Muscle of leg (tissue), 16 donors: ENCODE measurements at places on chromosomes 12 and 14.
A peak's percentile ranks its signal among the peaks of the same experiment; 100 is the strongest.

GRCh38 chr12:79422060-79422812 lies 268.5 kb downstream of the PAWR start:
- DNase-seq, result no peak

DNA sequence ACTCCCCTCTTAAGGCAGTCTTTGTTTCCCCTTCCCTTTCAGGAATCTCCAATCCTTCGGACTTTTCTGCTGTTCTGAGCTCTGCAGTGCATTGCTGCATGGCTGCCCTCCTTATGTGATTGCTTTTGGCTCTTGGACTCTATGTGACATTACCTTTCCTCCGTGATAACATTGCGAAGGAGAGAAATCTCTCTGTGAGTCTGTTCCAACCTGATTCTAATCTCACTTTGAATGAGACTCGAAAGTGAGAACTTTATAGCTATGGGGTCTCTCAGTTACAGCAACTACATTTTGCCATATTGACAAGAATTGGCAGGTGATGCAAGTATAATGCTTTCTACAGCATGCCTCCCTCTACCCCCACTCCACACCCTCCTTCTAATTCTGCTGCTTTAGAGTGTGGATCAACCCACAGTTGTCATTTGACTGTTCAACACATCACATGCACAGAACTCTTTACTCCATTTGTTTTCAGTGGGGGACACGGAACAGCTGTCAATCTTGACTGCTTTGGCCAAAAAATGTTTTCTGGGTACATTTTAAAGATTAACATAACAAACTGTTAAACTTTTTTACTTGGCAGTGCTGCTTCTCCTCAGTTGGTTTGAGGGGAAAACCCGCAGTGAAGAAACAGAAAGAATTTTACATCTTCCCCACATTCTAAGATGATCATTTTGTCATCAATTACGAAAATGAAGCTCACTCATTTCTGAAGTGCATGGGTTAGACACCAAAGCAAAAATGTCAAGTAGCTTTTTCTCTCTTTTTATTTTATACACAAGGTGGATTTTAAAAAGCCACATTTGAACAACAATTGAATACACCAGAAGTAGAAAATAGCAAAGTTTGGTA lies 125.5 kb upstream of the RMST start:
- DNase-seq, result no peak

- DNase-seq, result peak; percentile 23
These were observed 9.0 kb downstream of the HOXC12 start for GRCh38 chr12:53963434-53964314.

- no peak for DNase-seq
These were observed 1.6 kb upstream of the CDKN1B start for GRCh38 chr12:12715459-12716150.
